NB4 (cell line): ENCODE measurements at places on chromosomes 6 and 20.

GRCh38 chr6:168232528-168232927, 87.0 kb downstream of the DACT2 start:
- DNase-seq: no peak

- no peak for DNase-seq
Observed at GRCh38 chr6:102204351-102204750, 810.8 kb downstream of the GRIK2 start.

DNA sequence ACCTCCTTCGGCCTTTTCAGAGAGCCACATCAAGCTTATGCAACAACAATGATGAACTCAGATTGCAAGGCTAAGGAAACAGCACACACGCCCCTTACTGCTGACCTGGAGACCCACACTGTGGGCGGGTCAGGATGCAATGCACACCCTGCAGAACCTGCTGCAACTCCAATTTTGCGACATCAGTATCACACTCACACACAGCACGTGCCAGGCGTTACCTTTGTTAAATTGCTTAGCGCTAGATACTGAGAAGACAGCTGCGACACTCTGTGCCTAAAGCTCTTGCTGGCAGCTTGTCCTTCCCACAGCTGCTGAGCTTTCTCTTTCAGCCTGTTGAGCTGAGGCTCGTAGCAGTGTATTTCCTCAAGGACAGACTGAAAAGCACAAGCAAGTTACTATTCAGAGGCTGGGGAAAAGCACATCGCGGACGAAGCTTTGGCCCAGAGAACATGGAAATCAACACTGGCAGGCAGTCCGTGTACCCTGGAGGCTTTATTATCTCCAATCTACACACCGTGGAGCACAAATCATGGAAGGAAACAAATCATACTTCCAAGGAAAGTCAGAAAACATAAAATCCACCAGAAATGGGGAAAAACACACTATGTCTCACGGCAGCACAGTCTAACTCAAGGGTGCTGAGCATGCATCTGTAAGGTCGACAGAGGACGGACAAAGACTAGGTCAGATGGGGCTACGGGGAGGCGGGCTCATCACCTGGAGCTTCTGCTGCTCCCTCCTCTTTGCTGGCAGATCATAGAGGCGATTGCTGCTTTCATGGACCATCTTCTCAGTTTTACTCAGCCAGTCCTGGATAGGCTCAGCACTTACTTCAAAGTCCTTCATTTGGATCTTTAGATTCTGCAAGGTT, 268.2 kb downstream of the SYNE1 start:
- DNase-seq: no peak

DNA sequence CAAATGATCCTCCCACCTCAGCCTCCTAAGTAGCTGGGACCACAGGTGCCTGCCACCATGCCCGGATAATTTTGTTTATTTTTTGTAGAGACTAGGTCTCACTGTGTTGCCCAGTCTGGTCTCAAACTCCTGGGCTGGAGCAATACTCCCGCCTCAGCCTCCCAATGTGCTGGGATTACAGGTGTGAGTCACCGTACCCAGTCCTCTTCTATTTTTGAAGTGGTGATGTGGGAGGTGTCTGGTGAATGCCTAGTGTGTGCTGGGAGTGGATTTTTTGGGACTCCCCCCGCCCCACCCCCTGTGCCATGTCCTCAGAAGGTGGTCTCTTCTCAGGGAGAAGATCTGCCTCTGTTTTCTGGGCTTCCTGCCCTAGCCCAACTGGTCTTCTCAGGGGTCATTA, 47.9 kb upstream of the CLDN20 start:
- no peak for DNase-seq
